Fibroblast of pulmonary artery (primary cell): ENCODE measurements at places on chromosomes 3 and 15.

GRCh38 chr3:143629726-143630125 lies 218.5 kb downstream of the SLC9A9 start:
- no peak for DNase-seq

- DNase-seq = no peak
These were observed 148.3 kb downstream of the RBMS3 start for GRCh38 chr3:29429055-29429679.

GRCh38 chr3:152922554-152922953 lies 87.6 kb downstream of the P2RY1 start:
- no peak for DNase-seq

DNA sequence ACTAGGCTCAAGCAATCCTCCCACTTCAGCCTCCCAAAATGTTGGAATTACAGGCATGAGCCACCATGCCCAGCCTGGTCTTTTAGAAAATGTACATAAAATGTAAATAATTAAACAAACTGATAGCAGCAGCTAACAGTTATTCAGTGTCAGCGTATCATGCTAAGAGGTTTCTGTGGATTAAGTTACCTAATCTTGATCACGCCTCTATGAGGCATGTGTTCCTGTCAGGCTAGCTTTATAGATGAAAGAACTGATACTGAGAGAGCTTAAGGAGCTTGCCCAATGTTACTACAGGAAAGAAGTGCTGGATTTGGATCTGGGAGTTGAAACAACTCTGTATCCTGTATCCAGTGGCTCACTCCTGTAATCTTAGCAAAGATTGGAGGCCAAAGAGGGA lies 11.2 kb upstream of the MST1R start:
- no peak for DNase-seq

DNA sequence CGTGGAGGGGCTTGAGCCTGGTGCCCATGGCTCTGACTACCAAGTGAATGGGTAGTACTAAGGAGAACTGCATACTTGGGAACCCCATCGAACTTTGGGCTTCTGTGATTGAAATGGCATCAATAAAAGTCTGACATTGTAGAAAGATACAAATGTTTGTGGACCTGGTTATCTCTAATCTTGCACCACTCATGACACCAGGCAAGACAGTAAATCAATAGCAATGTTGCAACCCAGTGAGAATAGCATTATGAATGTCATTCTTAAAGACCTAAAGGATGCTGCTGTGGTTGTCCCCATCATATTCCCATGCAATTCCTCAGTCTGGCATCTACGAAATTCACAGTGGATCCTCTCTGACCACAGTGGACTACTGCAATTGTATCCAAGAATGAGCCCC lies 233.6 kb upstream of the LYSMD4 start:
- no peak for DNase-seq

DNA sequence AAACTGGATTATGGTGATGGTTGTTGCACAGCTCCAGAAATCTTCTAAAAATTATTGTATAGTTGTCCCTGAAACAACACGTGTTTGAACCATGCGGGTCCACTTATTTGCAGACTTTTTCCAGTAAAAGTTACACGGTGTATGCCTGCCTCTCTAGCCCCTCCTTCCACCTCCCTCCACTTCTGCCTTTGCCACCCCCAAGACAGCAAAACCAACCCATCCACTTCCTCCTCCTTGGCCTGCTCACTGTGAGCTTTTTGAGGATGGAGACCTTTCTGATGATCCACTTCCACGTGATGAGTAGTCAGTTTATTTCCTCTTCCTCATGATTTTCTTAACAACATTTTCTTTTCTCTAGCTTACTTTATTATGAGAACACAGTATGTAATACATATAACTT lies 5.4 kb downstream of the CYFIP1 start:
- no peak for DNase-seq

- DNase-seq = no peak
These were observed 27.6 kb downstream of the PRR23E start for GRCh38 chr3:127220497-127220896.

DNA sequence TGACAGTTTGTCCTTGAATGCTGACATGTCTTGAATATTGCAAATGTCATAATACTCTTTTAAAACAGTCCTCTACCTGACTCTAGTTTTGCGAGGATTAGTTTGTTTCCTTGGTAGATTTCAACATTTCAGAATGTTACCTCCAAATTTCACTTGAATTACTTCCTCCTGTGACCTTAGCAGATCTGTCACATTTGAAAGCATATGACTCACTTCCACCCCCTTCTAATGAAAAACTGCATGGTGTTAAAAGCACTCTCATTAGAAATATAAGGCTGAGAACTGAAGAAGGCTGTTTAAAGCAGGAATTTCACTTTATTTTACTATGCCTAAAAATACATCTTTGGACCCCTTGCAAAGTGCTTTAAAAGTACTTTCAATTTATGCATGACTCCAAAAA lies 598.7 kb upstream of the TGFBR2 start:
- no peak for DNase-seq

DNA sequence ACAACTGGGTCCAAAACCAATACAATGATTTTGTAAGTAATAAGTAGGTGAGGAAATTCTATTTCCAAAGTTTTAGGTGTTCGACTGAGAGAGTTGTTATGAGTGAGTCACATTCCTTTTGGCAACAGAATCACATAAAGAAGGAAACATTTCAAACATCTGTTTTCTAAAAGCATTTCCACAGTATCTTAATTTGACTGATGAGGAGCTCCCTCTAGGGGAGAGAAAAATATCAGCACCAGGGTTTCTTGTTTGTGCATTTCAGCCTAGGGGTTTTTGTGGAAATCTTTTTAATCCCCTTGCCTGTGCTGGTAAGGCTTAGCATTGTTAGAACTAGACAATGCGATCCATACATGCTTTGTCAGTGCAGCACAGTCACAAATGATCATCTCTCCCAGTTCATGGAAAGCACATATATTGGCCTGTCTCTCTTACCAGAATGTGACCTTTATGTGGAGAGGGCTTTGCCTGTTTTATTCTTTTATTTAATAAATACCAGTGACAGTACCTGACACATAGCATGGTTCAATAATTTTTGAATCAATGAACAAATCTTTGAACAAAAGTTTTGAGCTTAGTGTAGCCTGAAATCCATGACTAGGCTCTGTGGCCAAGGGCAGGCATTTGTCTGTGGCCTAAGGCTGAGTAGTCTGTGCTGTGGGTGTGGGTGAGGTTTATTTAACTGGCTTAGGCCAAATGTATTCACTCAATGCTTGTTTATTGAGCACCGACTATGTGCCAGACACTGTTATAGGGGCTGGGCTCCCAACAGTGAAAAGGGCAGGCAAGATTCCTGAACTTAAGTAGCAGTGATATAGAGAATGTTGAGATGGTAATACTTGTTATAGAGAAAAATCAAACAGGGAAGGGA lies 21.1 kb upstream of the IQCF6 start:
- DNase-seq = peak; percentile 86

- DNase-seq = no peak
These were observed 9.4 kb upstream of the ALAS1 start for GRCh38 chr3:52188556-52188955.

DNA sequence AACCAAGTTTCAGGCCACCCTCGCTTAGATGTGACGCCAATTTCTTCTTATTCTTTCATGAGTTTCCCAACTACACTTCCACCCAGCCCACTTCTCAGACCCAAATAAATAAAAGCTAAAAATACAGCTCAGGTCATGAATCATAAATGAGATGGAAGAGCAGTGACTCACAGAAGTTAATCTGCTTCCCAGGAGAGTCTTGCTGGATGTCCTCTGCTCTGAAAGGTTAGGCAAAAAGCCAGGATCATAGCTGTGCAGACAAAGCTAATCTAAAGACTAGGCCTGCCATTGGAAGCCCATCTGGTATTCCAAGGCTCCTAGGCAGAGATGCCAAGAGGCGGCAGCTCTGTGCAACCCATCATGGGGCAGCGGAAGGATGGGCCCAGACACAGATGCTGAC lies 24.1 kb downstream of the SHC4 start:
- DNase-seq = peak; percentile 97

DNA sequence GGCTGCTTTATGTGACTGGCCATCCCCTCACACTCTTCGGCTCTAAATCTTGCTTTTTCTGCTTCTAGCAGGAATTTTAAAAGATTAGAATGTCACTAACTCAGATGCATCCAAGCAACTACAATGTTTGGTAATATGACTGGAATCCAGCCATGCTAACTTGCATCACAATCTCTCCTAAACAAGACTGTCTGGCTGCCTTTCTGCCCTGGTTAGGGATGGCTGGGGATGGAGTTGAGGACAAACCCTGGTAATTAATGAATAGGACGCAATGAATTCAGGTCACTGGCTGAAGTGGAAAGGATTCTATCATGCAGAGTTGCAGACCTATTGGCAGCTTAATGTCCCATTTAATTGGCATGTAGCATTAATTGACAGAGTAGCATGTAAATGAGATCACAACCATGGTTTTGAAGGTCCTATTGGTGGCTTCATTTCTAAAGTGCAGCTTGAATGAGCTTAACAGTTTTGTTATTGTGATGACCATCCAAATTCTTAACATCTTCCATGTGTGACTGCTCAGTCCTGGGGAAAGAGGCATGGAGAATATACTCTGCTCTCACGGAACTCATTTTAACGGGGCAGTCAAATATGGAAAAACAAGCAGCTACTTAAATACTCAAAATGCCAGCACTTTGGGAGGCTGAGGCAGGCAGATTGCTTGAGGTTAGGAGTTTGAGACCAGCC lies 21.7 kb downstream of the NMNAT3 start:
- peak; percentile 10 for DNase-seq

DNA sequence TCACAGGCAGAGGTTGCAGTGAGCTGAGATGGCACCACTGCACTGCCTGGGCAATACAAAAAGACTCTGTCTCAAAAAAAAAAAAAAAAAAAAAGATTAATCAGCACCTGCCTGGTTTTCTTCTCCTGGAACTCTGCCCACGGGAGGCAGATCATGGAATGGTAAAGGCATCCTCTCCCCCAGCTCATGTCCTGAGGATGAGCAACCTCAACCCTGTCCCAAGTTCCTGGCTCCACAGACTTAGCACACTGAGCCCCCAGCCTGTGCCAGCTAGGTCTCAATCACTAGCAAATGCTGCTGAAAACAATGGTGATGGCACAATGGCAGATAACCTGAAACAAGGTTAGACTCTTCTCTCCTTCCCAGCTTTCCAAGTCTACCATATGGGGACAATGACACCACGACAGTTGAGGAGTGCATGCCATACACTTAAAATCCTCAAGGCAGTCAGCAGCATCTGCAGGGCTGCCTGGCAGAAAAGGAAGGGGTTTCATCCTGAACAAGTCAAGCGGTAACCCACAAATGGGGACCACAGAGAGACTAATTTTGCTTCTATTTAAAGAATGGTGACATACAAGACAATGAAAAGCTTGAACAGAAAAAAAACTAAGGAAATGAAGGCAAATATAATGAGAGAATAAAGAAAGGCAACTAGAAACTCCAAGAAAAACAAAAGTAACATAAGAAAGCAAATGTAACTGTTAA lies 4.8 kb downstream of the CLN6 start:
- DNase-seq = no peak

DNA sequence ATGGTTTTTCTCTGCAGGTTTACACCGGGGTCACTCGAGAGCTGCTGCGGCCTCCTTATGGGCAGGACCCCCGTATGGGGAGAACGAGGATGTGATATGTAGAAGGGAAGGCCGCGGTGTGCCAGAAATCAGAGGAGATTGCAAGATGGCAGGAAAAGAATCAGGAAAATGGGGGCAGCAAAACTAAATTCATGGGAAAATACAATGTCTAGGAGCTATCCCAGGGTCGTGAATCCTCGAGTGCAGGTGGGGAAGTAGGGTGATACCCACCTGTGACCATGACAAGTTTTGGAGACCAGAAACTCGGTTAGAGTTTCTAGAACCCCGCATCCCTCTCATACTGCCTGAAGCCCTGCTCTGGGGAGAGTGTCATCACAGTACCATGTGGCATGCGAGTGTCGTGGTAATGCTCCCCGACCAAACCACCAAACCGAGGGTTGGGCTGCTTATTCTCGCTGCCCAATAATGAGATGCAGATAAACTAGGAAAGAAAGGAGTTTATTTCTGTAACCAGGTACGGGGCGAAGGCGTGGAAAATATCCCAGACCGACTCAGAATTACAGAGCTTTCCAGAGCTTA lies 781 bp downstream of the TRNT1 start:
- no peak for DNase-seq

GRCh38 chr3:128486681-128487537 lies 6.1 kb downstream of the GATA2 start:
- peak; percentile 49 for DNase-seq

GRCh38 chr3:124420392-124420791 lies 309.9 kb upstream of the UMPS start:
- DNase-seq = no peak

- no peak for DNase-seq
These were observed 507.8 kb downstream of the NLGN1 start for GRCh38 chr3:173905381-173905780.

DNA sequence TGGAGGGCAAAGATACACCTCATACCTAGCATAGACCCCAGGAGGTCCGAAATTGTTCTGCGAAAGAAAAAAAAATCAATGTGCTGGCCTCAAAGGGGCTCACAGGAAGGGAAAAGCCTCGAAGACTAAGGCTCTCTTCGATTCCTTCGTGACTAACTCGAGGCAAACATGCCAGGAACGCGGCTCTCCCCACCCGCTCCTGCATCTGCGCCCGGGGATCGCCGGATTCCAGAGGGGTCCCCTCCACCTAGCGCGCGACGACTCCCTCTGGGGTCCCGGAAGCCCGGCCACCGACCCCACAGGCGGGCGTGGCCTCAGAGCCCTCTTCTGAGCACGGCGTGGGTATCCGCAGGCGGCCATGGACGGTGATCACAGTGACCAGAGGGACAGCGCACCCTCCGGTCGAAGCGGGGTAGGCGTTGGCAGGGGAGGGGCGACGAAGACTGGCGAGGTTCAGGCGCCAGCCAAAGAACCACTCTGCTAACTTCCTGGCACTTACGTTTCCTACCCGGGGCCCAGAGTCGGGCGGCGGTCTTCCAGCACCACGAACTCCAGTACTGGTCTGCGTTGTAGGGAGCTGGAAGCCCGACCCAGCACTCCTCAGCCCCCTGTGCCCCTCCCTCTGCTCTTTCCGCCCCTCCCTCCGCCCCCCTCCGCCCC lies 515 bp upstream of the EIF3J start:
- no peak for DNase-seq

DNA sequence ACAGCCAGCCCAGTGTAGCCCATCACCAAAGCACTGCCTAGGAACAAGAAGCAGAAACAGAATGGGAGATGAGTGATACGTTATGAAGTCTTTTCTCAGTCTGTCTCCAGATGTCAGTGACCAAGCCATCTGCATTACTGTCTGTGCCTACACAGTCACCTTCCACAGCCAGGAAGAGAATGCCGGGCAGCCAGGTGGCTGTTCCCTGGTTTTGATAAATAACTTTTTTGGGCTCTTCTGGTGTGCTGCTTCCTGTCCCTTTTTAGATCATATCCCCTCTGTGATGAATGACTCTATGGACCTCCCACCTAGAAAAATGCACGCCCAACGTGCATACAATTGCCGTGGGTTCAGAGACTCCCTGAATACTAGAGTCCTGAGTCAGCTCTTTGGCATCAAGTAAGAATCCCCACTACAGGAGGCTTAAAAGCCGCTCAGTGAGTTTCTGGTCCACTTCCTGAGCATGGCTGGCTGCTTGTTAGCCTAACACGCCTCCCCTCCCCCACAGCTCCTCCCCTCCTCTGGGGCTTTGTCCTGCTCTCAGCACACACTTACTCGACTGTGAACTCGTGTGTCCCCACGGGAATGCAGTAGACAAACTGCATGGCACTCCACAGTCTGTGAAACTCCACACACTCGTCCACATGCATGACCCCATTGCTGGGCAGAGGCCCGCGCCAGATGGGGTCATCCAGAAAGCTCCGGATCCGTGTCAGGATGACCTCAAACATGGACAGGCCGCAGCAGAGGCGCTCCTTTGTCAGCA lies 34.7 kb downstream of the NIPA2 start:
- DNase-seq = peak; percentile 67

GRCh38 chr3:52242039-52242438 lies 3.1 kb upstream of the TWF2 start:
- DNase-seq = no peak
